ENCODE measurements at places on chromosomes 12 and 14. TPM values are rescaled to one million over a fixed set of nuclear protein-coding genes. Genes with fewer than 3 reads are reported as not detected.
A peak's percentile ranks its signal among the peaks of the same experiment; 100 is the strongest.

Gene COCH
- 1.4 TPM for total RNA-seq

Gene GLT1D1
- 0.46 TPM for total RNA-seq

Gene MANSC1
- total RNA-seq = 47.6 TPM

GRCh38 chr12:29212682-29213403, 63.8 kb downstream of the FAR2 start:
- H3K4me1 ChIP-seq = no peaks in the 10 kb centered on the region
- no peaks in the 10 kb centered on the region for H3K27me3 ChIP-seq
- H3K36me3 ChIP-seq = no peaks in the 10 kb centered on the region
- H3K27ac ChIP-seq = no peak overlapping the region
- no peak for DNase-seq
- no peak overlapping the region for H3K4me3 ChIP-seq

GRCh38 chr14:34170882-34171281, 220.0 kb upstream of the EGLN3 start:
- no peaks in the 10 kb centered on the region for H3K27me3 ChIP-seq
- DNase-seq = no peak
- H3K27ac ChIP-seq = no peak overlapping the region

DNA sequence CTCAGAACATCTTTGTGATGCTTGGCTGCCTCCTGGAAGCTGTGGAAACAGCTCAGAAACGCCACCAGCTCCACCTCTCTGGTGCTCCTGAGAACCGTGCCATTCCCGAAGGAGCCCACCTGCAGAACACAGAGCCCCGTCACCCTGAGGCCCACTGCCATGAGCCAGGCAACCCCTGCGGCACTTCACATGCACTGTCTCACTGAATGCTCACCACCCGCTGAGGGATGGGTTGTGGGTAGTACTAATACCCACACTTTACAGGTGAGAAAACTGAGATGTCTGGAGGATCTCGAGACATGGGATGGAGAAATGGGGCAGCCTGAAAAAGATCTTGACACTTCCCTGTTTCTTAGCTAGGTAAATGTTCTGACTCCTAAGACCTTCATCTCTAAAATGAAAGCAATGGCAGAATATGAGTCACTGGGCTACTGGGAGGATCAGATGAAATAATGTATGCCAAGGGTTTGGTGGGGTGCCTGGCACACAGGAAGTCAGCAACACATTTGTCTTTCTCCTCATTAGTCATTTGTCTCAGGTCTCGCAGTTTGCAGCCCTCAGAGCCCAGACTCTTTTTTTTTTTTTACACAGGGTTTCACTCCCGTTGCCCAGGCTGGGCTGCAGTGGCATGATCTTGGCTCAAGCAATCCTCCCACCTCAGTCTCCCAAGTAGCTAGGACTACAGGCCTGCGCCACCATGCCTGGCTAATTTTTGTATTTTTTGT, 5.3 kb downstream of the OASL start:
- no peaks in the 10 kb centered on the region for H3K27me3 ChIP-seq
- H3K27ac ChIP-seq = no peak overlapping the region
- H3K4me3 ChIP-seq = no peak overlapping the region
- H3K4me1 ChIP-seq = no peaks in the 10 kb centered on the region

- peak; percentile 91 for DNase-seq
- H3K27me3 ChIP-seq = no peaks in the 10 kb centered on the region
- no peaks in the 10 kb centered on the region for H3K36me3 ChIP-seq
- H3K4me3 ChIP-seq = peak overlapping the region; percentile 39
- H3K27ac ChIP-seq = no peak overlapping the region
- H3K4me1 ChIP-seq = no peaks in the 10 kb centered on the region
Observed at GRCh38 chr12:124786061-124786964, 77.4 kb downstream of the SCARB1 start.

DNA sequence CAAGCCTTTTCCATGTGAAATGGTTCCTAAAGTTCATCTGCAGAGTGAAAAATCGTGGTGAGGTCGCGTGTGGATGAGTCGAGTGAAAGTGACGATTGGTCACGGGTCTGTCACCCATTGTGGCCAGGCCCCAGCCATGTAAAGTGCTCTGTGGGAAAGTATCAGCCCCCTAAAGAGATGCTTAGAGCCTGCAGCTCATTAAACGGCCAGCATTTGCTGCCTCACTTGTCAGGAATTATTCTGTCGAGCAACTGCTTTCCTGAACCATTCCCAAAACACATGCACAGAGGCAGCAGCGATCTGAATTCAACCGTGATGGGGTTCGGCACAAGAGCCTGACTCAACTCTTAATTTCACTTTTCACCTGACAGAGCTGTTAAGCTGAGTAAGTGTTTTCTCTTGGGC, 16.0 kb downstream of the DBX2 start:
- H3K36me3 ChIP-seq = no peaks in the 10 kb centered on the region
- H3K4me3 ChIP-seq = no peak overlapping the region
- H3K27ac ChIP-seq = no peak overlapping the region
- DNase-seq = no peak
- no peaks in the 10 kb centered on the region for H3K4me1 ChIP-seq
- H3K27me3 ChIP-seq = no peaks in the 10 kb centered on the region

- H3K27me3 ChIP-seq = no peaks in the 10 kb centered on the region
- DNase-seq = no peak
- H3K4me3 ChIP-seq = no peak overlapping the region
- no peaks in the 10 kb centered on the region for H3K36me3 ChIP-seq
- H3K27ac ChIP-seq = no peak overlapping the region
- H3K4me1 ChIP-seq = no peaks in the 10 kb centered on the region
Observed at GRCh38 chr12:24709216-24709615, 239.7 kb downstream of the BCAT1 start.
